ENCODE measurements at places on chromosomes 16 and 17.

GRCh38 chr16:25038239-25038954 lies 23.2 kb upstream of the ARHGAP17 start:
- no peak for DNase-seq

DNA sequence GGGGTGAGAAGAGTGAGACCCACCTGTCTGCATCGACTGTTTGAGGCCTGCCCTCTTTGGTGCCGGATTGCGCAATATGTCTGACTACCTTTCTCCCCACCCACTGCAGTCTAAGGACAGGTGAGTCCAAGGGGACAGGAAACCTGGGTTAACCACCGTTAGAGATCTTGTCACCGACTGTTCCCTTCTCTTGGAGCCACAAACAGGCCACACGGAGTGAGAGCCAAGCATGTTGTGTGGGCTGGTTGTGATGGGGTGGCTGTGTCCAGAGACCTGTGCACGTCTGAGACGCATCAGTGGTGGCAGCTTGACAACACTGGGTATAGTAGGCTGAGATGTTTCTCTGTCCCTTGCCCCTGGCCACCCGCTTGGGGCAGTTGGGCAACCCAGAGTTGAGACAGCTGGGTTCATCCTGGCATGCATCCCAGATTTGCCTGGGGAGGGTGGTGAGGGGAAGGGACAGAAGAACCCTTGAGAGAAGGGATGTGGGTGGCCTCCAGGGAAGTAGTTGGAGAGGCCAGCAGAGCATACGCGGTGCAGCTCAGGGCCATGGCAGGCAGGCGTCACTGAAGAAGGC lies 21.4 kb downstream of the MPRIP start:
- no peak for DNase-seq

DNA sequence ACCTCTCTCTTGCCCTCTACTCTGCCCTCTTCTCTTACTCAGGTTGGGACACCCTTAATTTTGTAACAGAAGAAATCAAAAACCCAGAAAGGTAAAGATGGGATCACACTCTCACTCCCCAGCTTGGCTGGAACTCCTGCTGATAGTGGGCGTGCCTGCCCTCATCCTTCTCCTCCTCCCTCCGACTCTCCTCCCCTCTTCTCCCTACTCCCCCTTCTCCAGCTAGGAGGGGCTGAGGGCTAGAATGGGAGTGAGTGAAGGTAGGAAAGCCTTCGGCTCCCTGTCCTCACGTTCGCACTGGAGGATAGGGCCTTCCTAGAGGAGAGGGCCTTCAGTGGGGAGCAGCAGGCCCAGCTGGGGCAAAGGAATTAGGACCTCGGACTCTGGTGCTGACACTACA lies 20.3 kb downstream of the SLC7A6OS start:
- DNase-seq = no peak

DNA sequence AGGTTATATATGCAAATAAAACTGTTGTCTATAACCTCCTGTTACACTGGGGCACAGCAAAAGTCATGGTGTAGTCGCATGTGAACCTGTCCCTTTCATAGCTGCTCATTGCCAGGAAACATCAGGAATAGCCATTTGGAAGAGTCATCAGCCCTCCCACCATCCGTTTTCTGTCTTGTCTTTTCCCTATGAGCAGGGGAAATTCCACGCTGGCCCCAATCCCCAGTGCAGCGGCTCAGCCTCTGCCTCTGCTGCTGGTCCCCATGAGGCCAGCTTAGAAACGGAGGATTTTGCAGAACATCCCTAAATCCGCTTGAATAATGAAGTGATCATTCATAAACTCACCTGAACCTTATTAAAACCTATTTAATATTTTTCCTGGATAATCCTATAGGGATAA lies 10.5 kb downstream of the MAPT start:
- no peak for DNase-seq

DNA sequence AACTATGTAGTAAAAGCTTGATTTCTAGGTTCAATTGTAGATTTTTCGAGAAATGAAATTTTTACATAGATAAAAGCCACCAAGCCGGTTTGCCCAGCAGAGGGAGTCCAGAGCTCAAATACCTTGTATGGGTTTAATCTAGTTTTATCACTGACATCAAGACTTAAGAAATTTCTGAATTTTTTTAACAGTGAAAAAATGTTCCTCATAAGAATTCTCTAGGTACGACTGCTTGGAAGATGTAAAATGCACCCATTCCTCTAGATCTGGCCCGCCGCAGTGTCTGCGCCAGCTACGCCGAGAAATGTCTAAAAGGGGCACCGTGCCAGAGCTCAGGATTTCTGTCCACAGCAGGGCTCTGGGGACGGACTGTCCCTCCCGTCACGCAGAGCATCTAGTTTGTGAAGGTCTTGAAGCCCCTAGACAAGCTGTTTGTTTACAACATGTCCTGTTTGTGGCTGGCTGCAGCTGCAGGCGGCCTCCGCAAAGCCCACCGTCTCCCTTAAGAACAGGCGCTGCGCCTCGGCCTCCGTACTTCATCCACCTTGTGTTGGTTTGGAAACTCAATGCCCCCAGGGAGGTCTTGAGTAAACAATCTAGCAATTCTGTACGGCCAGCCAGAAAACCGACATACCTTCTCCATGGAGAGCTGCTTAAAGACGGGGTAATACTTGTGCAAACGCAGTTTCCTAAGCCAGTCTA lies 24.8 kb downstream of the MAP1LC3B start:
- DNase-seq = peak; percentile 28

- no peak for DNase-seq
Measured at GRCh38 chr16:50613964-50614474, 65.8 kb downstream of the NKD1 start.

DNA sequence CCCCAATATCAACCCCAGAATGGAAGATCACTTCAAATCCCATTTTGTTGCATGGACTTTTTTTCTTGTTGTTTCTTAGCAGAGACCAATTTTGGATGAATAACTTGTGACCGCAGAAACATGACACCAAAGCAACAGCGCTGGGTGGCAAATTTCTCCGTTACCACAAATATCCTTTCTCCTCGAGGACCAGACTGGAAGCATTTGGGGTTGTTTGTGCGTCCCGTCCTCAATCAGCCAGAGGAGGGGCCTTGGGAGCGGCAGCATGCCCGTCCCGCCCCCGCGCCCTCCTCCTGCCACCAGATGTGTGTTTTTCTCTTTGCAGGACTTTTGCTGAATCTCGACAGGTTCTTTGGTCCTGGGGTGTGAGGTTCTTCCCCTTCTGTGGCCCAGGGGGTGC lies 282.5 kb upstream of the FOXF1 start:
- peak; percentile 32 for DNase-seq

- no peak for DNase-seq
Measured at GRCh38 chr16:49658531-49658930, 197.4 kb downstream of the ZNF423 start.

GRCh38 chr16:7185689-7186088 lies 147.0 kb upstream of the RBFOX1 start:
- DNase-seq = no peak

DNA sequence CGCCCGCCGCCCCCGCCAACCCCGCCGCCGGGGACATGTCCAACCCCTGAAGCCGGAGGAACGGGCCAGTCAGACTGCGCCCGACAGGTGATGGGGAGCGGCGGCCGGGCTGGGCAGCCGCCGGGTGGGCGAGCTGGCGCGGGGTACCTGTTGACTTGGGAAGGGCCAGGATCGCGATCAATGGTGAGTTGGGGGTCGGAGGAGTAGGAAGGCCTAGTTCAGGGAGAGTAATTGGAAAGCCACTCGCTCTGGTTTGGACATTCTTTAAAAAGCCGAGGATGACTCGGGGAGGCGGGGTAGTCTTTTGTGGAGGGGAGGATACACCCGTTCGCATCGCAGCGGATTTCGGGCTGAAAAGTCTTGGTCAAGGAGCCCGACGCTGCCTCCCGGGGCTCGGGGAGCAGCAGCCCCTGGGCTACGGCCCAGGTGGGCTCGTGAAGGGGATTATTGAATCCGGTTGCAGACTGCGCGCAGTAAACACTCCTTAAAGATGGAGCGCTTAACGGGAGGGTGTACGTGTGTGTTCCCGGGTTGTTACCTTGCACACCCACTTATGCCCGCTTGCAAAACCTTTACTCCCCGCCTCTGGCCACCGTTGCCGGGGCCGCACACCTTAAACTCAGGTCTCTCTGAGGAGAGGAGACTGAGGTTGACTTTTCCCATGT lies 123.8 kb downstream of the GOSR1 start:
- DNase-seq = no peak

DNA sequence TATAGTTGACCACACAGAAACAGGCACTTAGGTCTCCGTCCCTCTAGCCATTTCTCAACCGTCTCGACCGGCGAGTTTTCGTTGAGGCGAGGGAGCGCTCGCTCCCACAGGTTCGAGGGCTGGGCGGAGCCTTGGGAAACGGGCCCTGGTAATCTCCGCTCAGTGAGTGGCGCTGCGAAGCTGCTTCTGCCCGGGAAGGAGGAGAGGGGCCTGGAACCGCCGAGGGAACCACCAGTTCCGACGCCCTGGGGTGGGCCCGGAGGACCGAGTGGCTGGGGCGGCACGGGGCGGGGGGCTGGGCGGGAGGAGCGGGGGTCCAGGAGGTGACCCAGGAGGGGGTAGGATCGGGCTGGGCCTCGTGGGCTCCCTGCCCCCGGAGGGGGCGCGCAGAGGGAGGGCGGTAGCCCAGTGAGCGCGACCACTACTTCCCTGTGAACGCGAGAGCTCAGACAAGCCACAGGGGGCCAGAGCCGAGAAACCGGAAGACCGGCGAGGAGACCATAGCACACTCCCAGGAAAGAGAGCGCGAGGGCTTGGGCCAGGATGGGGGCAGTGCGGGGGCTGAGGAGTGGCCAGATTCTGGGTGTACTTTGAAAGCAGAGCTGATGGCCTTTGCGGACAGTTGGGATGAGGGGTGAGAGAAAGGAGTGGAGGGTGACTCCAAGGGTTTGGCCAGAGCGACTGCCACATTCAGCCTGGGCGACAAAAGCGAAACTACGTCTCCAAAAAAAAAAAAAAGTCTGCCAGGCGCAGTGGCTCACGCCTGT lies 29.9 kb upstream of the ARL4D start:
- peak; percentile 67 for DNase-seq

GRCh38 chr16:86477642-86478041 lies 32.7 kb upstream of the FOXF1 start:
- no peak for DNase-seq

- DNase-seq = no peak
Measured at GRCh38 chr17:55037828-55038227, 69.3 kb downstream of the STXBP4 start.

GRCh38 chr16:85661740-85662481 lies 26.8 kb downstream of the GINS2 start:
- no peak for DNase-seq
